Purkinje cell (primary cell): ENCODE measurements at places on chromosomes 12 and 14. TPM values are rescaled to one million over a fixed set of nuclear protein-coding genes. Genes with fewer than 3 reads are reported as not detected.

The KSR2 gene
- polyA plus RNA-seq = 2.4 and 3.0 TPM in 2 replicates

The PTGDR gene
- polyA plus RNA-seq = 0.18 TPM in 1 of 2 replicates, not detected in the other

The PTPRB gene
- polyA plus RNA-seq = 3.1 and 7.1 TPM in 2 replicates

The KLRB1 gene
- 0.23 TPM in 1 of 2 replicates, not detected in the other for polyA plus RNA-seq

The GPR65 gene
- polyA plus RNA-seq = not detected in 2 replicates

The SIX6 gene
- not detected in 2 replicates for polyA plus RNA-seq

The TM9SF1 gene
- 16.9 and 18.7 TPM in 2 replicates for polyA plus RNA-seq

The INSM2 gene
- 3.4 and 5.3 TPM in 2 replicates for polyA plus RNA-seq

The ZNF664 gene
- polyA plus RNA-seq = 15.0 and 17.5 TPM in 2 replicates

The CLEC9A gene
- polyA plus RNA-seq = not detected in 2 replicates

The GSG1 gene
- polyA plus RNA-seq = 1.0 and 2.9 TPM in 2 replicates

The NAA25 gene
- 19.0 and 30.7 TPM in 2 replicates for polyA plus RNA-seq

The SLC7A7 gene
- polyA plus RNA-seq = not detected in 2 replicates

The KCNK13 gene
- polyA plus RNA-seq = 0.59 and 1.0 TPM in 2 replicates

The ZNF410 gene
- 2.8 and 7.8 TPM in 2 replicates for polyA plus RNA-seq

The MIP gene
- polyA plus RNA-seq = 0.51 TPM in 1 of 2 replicates, not detected in the other

The C12orf56 gene
- polyA plus RNA-seq = 20.1 and 38.8 TPM in 2 replicates

The VRTN gene
- not detected in 2 replicates for polyA plus RNA-seq

The B3GNT4 gene
- polyA plus RNA-seq = 3.0 and 4.2 TPM in 2 replicates

The DPF3 gene
- 5.0 and 7.3 TPM in 2 replicates for polyA plus RNA-seq

The ASCL1 gene
- polyA plus RNA-seq = 1.0 and 1.8 TPM in 2 replicates

The PRB2 gene
- not detected in 2 replicates for polyA plus RNA-seq

The MYF5 gene
- polyA plus RNA-seq = not detected in 2 replicates

The RNASE3 gene
- 2.3 TPM in 1 of 2 replicates, not detected in the other for polyA plus RNA-seq

The DEPDC4 gene
- 1.1 and 11.4 TPM in 2 replicates for polyA plus RNA-seq

The BIN2 gene
- not detected in 2 replicates for polyA plus RNA-seq

The KLRD1 gene
- 0.09 and 0.32 TPM in 2 replicates for polyA plus RNA-seq

The FLVCR2 gene
- not detected in 2 replicates for polyA plus RNA-seq

The COCH gene
- 53.1 and 66.9 TPM in 2 replicates for polyA plus RNA-seq

The HIP1R gene
- polyA plus RNA-seq = 1.5 and 3.6 TPM in 2 replicates

The NGB gene
- 0.59 TPM in 1 of 2 replicates, not detected in the other for polyA plus RNA-seq

The NEUROD4 gene
- not detected in 2 replicates for polyA plus RNA-seq

The TMEM119 gene
- not detected in 2 replicates for polyA plus RNA-seq

The IFNG-AS1 gene
- not detected in 2 replicates for polyA plus RNA-seq

The SLCO1C1 gene
- 4.4 and 9.3 TPM in 2 replicates for polyA plus RNA-seq

The CS gene
- 117 and 124 TPM in 2 replicates for polyA plus RNA-seq

The EMC9 gene
- 21.2 and 22.7 TPM in 2 replicates for polyA plus RNA-seq

The MOAP1 gene
- 170 and 188 TPM in 2 replicates for polyA plus RNA-seq

The IFT81 gene
- 13.4 and 20.6 TPM in 2 replicates for polyA plus RNA-seq

The NEDD8 gene
- 1,309 and 1,370 TPM in 2 replicates for polyA plus RNA-seq

The CIDEB gene
- 3.6 TPM in 1 of 2 replicates, not detected in the other for polyA plus RNA-seq

The TMEM132C gene
- polyA plus RNA-seq = 0.27 TPM in 1 of 2 replicates, not detected in the other

The CNTN1 gene
- 115 and 141 TPM in 2 replicates for polyA plus RNA-seq
